ENCODE measurements at places on chromosomes 11 and 22.

- no peak for DNase-seq
Measured at GRCh38 chr11:11157185-11157584, 195.9 kb downstream of the CSNK2A3 start.

DNA sequence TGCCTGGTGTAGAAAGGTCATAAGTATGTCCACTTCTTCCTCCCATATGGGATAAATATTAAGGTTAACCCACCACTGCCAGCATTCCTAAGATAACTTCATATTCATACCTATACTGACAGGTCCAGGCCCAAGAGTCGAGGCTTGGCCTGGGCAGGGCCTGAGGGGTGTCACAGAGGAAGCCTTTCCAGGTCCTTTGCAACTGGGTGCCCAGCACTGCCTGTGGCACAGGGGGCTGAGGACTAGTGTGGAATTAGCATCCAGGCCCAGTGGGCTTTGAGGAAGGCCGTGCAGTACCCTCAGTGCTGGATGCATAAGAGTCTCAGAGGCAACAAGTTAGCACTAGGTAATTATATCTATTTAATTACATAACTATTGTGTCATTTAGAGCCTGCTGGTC is 65.4 kb downstream of the PKNOX2 start:
- DNase-seq, result no peak

- no peak for DNase-seq
Measured at GRCh38 chr11:117786135-117786870, 10.7 kb downstream of the DSCAML1 start.

DNA sequence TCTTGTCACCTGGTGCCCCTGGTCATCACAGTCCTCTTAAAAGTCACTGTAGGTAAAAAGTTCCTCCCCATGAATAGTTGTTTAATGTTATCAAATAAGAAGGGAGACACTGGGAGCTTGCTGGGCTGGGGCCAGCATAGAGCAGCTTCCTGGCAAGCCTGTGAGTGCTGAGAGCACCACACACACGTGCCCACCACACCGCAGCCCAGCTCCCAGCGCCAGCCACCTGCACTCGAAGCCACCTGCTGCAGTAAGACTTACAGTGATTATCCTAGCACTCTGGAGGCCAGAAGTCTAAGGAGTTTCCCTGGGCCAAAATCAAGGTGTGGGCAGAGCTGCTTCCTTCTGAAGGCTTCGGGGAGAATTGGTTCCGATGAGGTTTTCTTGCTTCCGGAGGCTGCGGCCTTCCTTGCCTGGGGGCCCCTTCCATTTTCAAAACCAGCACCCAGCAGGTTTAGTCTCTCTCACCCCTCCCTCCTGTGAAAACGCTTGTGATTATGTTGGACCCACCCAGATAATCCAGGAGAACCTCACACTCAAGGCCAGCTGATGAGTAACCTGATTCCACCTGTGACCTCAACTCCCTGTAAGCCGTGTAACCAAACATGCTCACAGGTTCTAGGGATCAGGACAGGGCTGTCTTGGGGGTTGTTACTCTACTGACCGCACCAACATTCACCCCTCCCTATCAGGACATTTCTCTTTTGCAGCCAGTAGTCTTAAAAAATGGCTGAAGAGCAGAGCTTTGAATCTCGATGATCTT is 687.2 kb downstream of the TBC1D22A start:
- peak; percentile 12 for DNase-seq

- peak; percentile 46 for DNase-seq
Measured at GRCh38 chr11:60334005-60334620, 7.1 kb downstream of the MS4A6E start.

DNA sequence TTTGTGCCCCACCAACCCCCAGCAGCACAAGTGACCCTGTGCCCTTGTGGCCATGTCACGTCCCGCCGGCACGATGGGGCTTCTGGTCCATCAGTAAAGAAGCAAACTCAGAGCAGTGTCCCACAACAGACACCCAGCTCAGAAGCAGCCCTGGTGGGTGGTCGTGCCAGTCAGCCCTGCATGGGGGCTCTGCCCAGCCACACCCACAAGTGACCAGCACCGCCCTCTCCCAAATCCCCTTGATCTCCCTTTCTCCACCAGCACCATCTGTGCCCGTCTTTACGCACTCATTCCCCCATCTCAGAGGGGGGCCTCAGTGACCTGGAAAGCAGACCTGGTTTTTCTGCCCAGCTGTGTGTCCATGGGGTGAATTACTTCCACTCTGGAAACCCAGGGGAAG is 149.1 kb downstream of the DSCAML1 start:
- no peak for DNase-seq

GRCh38 chr11:90737444-90738050 is 514.7 kb upstream of the CHORDC1 start:
- no peak for DNase-seq

DNA sequence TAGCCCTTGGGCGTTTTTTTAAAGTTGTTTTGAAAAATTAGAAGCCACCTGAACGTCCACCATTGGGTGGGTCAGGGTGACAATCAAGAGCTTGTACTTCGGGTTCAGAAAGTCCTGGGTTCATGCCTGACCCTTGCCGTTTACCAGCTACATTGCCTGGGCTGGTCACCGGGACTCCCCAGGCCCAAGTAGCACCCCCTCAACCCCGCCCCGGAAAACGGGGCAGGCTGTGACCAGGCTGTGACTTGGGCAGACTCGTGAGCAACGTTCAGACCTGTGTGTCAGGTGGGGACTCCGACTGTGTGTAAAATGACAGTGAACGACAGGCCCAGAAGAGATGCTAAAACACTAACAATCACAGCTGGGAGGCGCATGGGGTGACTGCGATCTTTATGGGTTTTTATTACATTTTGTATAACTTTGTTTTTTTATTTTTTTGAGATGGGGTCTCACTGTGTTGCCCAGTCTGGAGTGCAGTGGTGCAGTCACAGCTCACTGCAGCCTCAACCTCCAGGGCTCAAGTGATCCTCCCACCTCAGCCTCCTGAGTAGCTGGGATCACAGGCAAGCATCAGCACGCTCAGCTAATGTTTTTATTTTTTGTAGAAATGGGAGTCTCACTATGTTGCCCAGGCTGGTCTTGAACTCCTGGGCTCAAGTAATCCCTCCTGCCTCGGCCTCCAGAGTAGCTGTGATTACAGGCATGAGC is 56.8 kb downstream of the TRMU start:
- DNase-seq, result no peak

DNA sequence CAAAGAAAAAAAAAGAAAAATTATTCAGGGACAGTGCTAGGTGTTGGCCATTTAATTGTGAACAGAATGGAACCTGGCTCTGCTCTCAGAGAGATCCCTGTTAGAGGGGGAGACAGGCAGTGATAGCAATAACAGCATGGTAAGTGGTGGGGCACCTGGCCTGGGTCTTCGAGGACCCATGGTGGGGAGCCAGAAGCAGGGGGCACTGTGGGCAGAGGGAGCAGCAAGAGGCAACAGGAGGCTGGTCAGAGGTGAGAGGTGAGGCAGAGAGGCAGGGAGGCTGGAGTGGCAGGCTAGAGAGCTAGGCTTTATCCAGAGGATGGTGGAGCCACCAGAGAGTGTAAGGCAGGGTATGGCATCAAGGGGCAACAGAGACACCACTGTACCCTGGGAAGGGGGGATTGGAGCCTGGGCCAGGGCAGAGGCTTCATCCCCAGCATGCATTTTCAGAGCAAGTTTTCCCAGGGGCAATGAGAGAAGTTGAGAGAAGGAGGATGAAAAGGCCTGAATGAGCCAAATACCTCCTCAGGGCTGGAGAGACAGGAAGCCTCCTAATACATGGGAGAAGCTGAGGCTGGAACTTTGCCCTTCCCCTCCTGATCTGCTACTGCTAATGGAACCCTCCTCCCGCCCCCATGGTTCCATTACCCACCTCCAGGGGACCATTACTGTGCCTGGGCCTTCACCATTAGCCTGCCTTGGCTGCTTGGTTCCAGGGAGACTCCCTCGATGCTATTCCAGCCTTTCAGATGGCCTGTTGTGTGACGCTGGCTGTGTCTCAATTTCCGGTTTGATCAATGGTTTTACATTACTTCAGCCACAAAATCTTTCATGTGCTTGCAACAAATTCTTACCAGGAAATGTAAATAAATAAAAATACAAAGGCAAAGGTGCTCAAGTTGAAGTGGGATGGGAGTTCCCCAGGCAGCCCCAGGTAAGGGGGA is 2.6 kb upstream of the P2RY2 start:
- DNase-seq, result no peak

GRCh38 chr11:35842958-35843357 is 100.9 kb upstream of the LDLRAD3 start:
- no peak for DNase-seq

- DNase-seq, result no peak
Measured at GRCh38 chr22:23122992-23123803, 18.6 kb downstream of the RSPH14 start.

DNA sequence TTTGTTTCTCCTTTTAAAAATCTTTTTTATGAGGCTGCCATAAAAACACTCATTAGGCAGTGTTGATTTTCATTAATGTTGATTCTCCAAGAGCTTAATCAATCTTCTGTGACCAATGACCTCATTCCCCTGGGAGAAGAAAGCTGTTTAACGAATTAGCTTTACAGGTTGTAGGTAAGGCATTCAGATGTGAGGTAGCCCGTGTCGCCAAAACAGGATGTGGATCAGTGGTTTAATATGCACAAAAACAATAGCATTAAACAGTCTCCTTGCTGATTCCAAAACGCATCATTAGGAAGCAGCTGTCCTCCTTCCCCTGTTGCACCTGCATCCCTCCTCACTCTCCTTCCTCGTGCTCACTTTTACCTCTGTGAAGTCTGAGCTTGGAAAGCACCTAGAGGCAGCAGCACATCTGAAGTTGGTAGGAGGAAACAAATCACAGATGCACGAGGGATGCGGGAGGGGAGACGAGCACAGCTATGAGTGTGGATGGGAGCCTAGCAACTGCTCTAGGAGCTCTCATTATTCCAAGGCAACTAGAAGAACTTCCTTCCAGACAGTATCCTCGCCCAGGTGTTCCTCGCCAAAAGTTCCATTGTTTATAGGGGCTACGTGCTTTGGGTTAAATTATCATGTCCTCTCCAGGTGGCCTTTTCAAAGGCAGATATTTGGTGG is 179.4 kb upstream of the SNX19 start:
- peak; percentile 78 for DNase-seq

- no peak for DNase-seq
Measured at GRCh38 chr22:27452922-27453321, 348.6 kb downstream of the MN1 start.
